ENCODE measurements at places on chromosomes 12 and 14.

- no peak for DNase-seq
Measured at GRCh38 chr12:20101046-20101445, 267.3 kb upstream of the PDE3A start.

DNA sequence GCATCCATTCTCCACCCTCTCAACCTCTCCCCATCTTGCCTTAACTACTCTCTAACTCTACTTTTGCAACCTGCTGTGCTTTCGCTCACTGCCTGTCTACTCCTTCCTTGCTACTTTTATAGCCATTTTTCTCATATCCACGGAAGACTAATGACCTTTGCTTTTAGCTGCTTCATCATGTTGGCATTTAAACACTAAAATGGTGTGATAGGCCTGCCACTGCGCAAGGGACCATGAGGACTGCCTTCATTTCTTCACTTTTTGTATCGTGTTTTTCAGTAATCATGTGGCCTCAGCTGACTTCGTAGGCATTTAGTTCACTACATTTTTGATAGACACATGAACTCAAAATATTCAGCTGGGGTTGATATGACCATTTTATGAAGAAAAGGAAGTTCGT, 252.1 kb downstream of the BCAT1 start:
- no peak for DNase-seq

- peak; percentile 46 for DNase-seq
Measured at GRCh38 chr12:42421844-42422779, 96.1 kb downstream of the PPHLN1 start.

- no peak for DNase-seq
Measured at GRCh38 chr12:104687823-104688573, 231.2 kb downstream of the CHST11 start.

- no peak for DNase-seq
Measured at GRCh38 chr12:71565535-71565934, 98.1 kb downstream of the ZFC3H1 start.

DNA sequence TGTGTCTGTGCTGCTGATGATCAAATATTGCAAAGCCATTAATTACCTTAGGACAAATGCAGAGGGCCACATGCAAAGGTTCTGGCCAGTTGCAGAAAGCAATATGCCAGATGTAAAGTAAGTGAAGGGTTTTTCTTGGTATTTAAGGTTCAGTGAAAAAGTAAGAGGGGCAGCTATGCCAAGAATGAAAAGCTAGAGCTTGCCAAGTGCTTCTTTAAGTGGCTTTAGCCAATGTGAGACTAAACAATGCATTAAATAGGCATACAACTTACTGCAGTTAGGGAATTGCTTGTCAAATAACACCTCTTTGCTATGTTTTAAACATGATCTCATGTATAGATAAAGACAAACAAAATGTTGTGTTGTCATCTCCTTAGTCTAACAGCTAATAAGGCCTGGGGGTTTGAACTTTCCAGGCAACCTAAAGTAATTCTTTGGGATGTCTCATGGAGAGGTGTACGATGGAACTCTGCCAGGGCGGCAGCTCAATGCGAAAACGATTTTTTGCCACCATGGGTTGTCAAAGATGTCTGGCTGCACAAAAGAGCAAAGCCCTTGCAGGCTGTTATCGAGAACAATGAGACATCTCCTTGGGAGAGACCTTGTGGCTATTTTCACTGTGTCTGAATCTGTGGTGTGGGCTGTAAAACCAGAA, 12.0 kb downstream of the IGF1 start:
- no peak for DNase-seq

GRCh38 chr14:101761881-101762529, 496 bp downstream of the PPP2R5C start:
- no peak for DNase-seq

DNA sequence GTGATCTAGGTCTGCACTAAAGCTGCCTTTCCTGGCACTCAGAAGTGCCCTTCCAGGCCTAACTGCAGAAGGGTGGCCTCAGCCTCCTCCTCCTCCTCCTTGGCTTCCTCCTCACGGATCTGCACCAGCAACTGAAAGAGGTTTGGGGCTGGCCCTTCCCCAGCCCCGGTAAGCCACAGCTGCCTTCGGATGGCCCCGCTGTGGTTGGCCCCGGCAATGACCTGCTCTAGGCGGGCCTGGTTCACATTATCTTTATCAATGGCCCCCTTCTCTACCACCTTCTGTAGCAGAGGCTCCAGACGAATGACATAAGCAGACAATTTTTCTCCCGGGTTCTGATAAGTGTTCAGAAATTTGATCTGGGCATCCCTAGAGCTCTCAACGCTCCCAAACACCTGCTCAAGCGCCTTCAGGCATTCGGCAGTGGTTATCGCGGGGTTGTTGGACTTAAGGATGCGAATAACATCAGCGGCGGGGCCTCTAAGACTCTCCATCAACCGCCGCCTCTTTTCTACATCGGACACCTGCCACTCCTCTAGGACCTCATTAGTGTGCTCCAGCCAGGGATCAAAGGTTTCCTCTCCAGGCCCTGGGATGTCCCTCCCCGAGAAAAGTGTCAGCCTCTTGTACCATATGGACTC, 1.5 kb downstream of the PNMA1 start:
- DNase-seq, result no peak

DNA sequence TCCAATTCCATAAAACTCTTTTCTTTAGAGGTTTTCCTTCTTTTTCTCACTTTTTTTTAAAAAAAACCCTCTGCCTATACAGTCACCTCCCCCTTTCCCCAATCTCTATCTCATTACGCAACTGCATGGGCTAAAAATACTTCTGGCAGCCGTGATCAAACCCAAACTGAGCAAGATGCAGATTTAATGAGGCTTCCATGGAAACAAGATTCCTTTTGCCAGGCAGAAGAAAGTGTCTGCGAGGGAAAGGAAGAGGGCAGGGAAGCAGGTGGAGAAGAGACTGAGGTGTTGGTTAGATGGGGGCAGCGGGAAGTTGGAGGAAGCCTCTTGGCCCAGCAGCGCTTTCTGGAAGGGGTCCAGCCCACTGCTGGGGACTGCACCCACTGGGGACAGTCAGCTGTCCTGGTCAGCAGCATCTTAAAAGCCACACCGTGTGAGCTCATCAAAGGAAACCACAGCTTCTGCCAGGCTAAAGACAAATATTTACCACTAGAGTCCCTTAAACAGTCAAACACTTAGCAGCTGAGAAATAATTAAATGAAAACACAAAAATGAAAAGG, 90.4 kb downstream of the SLC8A3 start:
- DNase-seq, result no peak

GRCh38 chr14:58331111-58331510, 32.8 kb downstream of the ARID4A start:
- peak; percentile 96 for DNase-seq

GRCh38 chr14:103301512-103302354, 32.3 kb upstream of the EIF5 start:
- DNase-seq, result no peak

GRCh38 chr14:68691031-68691791, 101.7 kb downstream of the ZFP36L1 start:
- no peak for DNase-seq

DNA sequence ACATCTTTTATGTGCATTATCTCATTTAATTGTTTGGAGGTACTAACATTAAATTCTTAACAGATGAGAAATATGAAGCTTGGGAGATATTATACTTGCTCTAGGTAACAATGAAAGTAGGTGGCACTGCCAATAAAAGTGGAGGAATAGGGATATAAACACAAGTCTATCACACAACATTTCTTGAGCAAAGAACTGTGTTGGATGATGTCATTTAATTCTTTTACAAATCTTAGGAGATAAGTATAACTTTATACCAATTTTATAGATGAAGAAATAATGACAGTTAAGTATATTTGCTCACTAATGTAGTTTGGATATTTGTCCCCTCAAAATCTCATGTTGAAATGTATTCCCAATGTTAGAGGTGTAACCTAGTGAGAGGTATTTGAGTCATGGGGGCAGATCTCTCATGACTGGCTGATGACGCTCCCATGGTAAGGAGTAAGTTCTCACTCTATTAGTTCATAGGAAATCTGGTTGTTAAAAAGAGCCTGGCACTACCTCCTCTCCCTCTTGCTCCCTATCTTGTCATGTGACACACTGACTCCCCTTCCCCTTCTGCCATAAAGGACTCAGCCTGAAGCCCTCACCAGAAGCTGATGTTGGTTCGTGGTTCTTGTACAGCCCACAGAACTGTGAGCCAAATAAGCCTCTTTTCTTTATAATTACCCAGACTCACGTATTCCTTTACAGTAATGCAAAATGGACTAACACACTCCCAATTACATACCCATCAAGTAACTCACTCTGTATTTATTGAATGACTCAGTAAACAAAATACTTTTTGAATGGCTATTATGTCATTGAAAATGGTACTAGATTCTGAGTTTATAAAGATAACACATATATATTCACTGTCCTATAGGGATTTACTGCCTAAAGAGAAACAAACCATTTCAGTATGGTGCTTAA, 146.8 kb upstream of the KITLG start:
- DNase-seq, result no peak

GRCh38 chr12:47610686-47611252, 95.1 kb downstream of the RPAP3 start:
- no peak for DNase-seq

DNA sequence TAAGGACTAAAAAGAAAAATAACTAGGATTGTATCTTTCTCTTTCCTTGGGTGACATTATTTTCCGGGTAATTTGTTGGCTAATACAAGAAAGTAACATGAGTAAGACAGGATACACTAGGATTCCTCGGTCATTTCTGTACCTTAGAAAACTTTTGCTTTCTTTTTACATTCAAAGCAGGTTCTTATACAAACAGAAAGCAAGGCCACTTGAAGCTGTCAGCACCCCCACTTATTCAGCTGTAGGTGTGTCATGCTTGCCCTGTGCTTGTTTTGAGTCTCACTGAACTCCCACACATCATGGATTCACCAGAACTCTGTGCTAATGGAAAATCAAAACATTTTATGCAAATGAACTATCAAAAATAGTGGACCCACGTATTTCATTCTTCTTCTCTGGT, 266.8 kb upstream of the CLEC14A start:
- DNase-seq, result no peak

GRCh38 chr14:57371013-57371412, 19.4 kb upstream of the NAA30 start:
- DNase-seq, result no peak

- DNase-seq, result peak; percentile 19
Measured at GRCh38 chr12:104411826-104412641, 44.7 kb upstream of the CHST11 start.

DNA sequence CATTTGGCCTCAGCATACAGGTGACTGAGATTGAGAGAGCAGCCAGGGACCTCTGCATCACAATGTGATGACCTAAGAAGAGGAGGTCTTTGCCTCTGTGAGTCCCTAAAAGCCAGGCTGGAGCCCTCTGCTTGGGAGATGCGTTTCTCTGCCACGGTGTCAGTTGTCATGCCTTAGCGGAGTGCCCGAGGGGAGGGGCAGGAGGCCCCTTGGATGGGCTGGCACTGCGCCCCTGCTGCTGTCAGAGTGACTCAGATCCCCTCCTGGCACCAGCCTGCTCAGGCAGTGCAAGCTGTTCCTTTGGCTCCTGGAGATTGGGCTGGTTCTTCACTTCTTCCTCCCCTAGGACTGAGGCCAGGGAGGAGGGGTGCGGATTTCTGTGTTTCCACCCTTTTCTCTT, 64.9 kb upstream of the KCNA5 start:
- DNase-seq, result no peak

All from left kidney (tissue), 8 donors.